ENCODE measurements at places on chromosomes 1 and 21. TPM values are rescaled to one million over a fixed set of nuclear protein-coding genes. Genes with fewer than 3 reads are reported as not detected.
A peak's percentile ranks its signal among the peaks of the same experiment; 100 is the strongest.

GSTM1 gene
- 17.8 TPM for total RNA-seq

TFF3 gene
- not detected for total RNA-seq

AMY2A gene
- total RNA-seq = not detected

IRF6 gene
- total RNA-seq = not detected

GRCh38 chr21:42189860-42190485, 29.0 kb upstream of the ABCG1 start:
- no peak for DNase-seq

GRCh38 chr1:100862591-100862990, 32.1 kb downstream of the EXTL2 start:
- no peak for DNase-seq

DNA sequence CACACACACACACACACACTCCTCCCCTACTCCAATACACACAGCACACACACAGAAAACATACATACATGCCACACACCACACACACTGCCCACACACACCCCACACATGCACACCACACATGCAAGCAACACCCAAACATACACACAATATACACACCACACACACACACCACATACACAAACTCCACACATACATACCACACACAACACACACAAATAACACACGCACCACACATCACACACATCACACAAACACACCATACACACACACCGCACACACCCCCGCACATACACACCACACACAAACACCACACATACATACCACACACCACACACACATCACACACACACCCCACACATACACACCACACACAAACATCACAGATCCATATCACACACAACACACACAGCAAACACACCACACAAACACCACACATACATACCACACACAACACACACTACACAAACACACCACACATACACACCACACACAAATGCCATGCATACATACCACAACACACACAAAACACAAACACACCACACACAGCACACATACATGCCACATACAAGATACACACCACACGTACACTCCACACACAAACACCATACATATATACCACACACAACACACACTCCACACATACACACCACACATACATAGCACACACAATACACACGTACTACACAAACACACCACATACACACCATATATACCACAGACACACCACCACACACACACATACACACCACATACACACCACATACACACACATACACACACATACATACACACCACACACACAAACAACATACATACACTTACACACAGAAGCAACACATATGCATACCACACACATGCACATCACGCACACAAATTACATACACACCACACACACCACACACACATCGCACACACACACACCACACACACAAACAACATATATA, 932 bp upstream of the RAB7B start:
- DNase-seq = no peak

- DNase-seq = no peak
These were observed 14.3 kb downstream of the RUSC1 start for GRCh38 chr1:155334962-155335361.

GRCh38 chr1:96002201-96002600, 719.4 kb upstream of the PTBP2 start:
- DNase-seq = no peak

GRCh38 chr1:3956527-3957170, 56.6 kb upstream of the C1orf174 start:
- DNase-seq = no peak

ASCL5 gene
- not detected for total RNA-seq

AGPAT3 gene
- 45.4 TPM for total RNA-seq

DNA sequence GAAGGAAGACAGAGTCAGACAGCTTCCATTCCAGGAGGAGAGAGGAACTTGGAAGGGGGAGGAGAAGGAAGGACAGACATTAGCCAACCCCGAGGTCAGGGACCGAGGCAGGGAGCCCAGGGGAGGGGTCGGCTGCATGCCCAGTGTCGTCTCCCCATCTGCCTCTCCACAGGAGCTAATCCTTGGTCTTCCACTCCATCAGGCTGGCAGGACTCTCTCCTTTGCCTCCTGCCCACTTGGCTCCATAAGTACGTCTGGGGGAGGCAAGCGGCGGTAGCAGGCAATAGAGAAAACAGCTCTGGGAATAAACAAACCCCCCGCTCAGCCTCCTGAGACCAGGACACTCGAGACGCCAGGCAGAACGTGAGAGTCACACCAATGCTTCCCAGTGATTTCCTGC, 71.3 kb downstream of the GRIK3 start:
- no peak for DNase-seq

- DNase-seq = no peak
These were observed 25.2 kb downstream of the VN1R5 start for GRCh38 chr1:247281001-247281574.

- DNase-seq = no peak
These were observed 79.5 kb downstream of the BEND5 start for GRCh38 chr1:48697066-48697707.

NUP210L gene
- total RNA-seq = 0.19 TPM

- DNase-seq = peak; percentile 48
These were observed 24.5 kb downstream of the NECAP2 start for GRCh38 chr1:16464917-16465625.

GRCh38 chr1:100350787-100351094, 1.6 kb upstream of the CDC14A start:
- no peak for DNase-seq

CZIB gene
- 41.6 TPM for total RNA-seq

C1QC gene
- total RNA-seq = not detected

DNA sequence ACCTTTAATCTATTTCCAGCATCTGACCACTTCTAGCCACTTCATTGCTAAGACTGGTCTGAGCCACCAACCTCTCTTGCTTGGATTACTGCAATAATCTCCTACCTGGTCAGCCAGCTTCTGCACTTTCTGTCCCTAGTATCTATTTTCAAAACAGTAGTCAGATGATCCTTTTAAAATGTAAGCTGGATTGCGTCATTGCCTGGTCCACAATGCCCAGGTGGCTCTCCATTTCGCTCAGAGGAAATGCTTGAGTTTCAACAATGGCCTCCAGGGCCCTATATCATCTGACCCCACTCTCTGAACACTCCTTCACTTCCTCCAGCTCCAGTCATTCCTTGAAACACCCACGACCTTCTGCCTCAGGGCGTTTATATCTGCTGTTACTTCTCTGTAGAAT, 2.3 kb downstream of the FYB2 start:
- no peak for DNase-seq

DNA sequence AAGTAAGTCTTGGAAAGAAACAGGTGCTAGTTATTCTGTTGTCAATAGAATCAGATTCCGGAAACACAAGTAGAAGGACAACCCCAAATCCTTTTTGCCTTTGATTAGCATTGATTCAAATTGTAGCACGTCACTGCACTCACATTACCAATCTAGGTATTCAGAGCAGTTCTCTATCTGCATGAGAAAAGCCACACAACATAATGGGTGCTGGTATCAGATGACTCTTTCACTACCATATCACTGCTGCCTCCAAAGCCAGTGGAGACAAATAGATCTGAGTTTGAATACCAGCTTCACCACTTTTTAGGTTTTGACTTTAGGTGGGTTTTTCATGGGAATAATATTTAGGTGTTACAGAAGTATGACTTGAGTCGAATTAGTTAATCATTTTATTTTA, 38.9 kb downstream of the RTCA start:
- no peak for DNase-seq

GRCh38 chr1:236854605-236854983, 59.5 kb downstream of the MTR start:
- no peak for DNase-seq
